HS-27A (cell line): ENCODE measurements at places on chromosomes 3 and 15.
A peak's percentile ranks its signal among the peaks of the same experiment; 100 is the strongest.

- no peak for DNase-seq
These were observed 23.1 kb downstream of the U2SURP start for GRCh38 chr3:143024351-143024960.

DNA sequence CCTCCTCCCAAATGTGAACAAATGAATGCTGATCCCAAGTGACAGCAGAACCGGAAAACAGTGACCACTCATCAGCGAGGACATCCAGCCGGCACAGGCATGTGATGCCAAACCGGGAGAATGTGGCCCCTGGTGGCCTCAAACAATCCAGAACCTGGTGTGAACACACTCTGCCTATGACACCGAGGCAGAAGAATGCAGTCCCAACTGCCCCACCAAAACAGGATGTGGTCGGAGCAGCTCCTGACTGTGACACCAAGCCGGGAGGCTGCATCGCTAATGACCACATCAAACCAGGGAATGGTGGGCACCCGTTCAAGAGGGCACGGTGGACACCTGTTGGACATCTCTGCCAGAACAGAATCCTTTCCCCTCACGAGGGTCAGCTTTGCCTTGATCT lies 15.4 kb downstream of the SCN5A start:
- peak; percentile 66 for DNase-seq

- no peak for DNase-seq
These were observed 17.6 kb upstream of the CLDN16 start for GRCh38 chr3:190370369-190370768.

GRCh38 chr3:76991165-76991564 lies 48.7 kb upstream of the ROBO2 start:
- no peak for DNase-seq

DNA sequence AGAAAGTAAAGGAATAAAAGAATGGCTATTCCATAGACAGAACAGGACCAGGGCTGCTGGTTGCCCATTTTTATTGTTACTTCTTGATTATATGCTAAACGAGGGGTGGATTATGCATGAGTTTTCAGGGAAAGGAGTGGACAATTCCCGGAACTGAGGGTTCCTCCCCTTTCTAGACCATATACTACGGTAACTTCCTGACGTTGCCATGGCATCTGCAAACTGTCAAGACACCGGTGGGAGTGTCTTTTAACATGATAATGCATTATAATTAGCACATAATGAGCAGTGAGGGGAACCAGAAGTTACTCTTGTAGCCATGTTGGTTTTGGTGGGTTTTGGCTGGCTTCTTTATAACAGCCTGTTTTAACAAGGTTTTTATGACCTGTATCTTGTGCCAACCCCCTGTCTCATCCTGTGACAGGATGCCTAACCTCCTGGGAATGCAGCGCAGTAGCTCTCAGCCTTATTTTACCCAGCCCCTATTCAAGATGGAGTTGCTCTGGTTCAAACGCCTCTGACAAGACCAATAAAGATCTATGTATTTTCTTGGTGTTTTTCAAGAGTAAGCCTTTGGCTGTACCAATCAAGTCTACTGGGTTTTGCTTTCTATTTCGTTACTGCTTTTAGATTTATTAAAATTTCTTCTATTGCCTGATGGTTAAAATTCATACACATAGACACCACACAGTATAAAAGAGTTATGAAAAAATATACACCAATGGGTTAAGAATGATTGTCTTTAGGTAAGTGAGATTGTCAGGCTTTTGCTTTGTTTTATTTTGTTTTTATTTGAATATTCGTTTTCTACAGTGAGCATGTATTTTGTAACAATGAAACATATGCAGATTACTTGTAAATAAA lies 37.4 kb upstream of the CTDSPL start:
- DNase-seq = no peak

DNA sequence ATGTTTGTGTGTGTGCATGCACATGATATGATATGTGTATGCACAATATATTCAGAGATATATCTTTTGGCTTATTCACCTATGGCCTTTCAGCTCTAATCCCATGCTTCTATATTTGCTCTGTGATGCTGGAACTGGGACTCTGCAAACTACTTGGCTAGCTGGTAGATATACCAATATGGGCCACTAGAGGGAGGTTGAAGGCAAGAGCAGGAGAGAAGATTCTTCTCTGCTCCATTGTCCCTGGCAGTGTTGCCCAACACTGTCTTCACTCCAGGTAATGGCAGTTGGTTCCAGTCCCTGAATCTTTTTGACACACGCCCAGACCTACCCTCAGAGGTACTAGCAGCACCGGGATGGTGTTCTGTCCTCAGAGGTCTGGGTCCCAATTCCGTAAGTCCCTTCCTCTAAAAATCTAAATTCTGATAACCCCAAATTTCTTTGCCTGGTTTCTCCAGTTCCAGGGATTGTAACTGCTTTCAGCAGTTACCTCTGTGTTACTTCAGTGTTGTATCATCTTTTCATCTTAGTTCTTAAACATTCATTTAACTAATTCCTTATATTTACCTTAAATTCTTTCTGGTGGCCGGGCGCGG lies 44.7 kb downstream of the GTPBP8 start:
- DNase-seq = peak; percentile 35

DNA sequence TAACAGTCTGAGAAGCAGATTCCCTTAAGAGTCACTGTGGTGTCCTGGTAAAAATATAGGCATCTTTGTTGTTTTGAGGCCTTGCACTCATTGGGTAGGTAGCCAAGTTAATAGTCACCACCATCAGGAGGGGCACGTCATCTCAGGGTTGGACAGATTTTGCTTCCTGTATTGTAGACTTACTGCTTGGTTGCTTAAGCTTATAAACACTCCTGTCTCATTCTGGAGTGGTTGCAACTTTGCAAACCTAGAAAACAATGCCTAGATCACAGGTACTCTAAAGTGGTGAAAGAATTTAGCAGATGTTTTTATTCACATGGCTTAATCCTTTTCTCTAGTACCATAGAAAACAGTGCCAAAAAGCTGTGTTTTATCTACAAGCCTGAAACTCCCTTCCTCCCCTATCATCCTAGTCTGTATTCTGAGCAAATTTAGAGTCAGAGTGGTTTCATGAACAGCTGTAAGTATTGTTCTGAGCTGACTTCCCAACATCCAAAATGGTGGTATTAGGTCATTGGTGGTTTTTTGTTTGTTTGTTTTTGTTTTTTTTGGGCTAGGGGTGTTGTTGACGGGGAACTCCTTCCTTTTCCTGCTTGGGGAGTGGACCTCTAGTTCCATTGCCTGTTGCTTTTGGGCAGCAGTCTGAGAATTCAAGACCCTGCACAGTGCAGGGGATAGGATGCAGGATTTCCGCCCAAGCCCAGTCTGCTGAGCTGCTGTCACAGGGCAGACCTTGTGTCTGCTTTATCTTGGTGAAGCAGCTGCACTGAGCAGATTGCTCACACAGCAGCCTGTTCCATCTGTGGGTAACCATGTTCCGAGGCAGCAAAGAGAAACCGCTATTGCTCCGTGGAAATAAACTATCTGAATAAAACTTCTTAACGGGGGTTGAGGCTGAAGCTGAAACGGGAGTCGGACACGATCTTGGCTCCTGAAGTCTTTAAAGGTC lies 202.0 kb downstream of the AKAP13 start:
- no peak for DNase-seq

DNA sequence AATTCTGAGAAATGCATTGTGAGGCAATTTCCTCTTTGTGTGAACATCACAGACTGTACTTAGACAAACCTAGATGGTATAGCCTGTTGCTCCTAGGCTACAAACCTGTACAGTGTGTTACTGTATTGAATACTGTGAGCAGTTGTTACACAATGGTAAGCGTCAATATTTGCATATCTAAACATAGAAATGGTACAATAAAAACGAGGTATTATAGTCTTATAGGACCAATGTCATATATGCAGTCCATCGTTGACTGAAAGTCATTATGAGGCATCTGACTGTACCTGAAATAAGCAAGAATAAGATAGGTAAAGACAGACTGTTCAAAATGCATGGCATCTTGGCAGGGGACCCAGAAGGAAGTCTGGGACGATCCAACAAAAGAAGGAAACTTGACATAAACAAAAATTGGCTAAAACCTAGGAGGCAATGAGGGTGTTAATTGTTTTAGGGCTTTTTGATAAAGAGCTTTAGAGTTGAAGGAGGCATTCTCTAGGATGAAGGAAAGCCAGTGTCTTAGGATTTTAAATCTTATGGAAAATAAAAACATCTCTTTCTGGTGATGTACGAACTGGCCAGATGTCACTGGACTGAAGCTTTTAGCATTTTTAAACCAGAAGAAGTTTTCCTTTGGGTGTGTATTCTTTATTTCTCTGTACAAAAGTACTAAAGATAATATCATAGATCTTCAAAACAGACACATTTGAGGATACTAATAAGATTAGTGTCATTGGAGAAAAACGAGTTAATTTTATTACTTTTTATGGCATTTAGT lies 9.2 kb upstream of the SPRED1 start:
- DNase-seq = no peak

GRCh38 chr15:61182946-61183345 lies 46.2 kb downstream of the RORA start:
- DNase-seq = no peak

- DNase-seq = no peak
These were observed at the start of gene C15orf62 for GRCh38 chr15:40769274-40770146. C15orf62 (plus strand) TSS chr15:40769980; CDS start chr15:40770496, 516 bp downstream.

- no peak for DNase-seq
These were observed 94.5 kb downstream of the LARS2 start for GRCh38 chr3:45482829-45483228.

GRCh38 chr15:70142072-70142321 lies 44.3 kb upstream of the TLE3 start:
- no peak for DNase-seq

- no peak for DNase-seq
These were observed 24.4 kb upstream of the SLC24A5 start for GRCh38 chr15:48096355-48096786.

- no peak for DNase-seq
These were observed 138.4 kb downstream of the MEIS2 start for GRCh38 chr15:36961956-36962355.

DNA sequence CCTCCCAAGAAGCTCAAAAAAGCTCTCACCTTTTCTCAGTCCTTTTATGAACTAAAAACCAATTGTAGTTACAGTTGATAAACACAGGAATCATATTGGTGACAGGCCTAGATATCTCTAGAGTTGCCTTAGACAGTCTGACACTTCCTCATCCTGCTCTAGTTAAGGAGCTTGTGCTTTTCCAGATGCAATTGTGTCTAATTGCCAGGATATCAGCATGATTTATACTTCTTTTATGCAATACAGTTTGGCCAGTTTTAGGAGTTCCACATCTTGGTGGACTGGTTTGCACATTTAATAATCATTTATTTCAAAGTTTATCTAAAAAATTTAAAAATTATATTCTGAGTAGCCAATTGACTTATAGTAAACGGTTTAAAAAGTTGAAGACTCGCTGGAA lies 95.7 kb downstream of the DUT start:
- DNase-seq = no peak

- DNase-seq = no peak
These were observed 81.7 kb upstream of the UMPS start for GRCh38 chr3:124648551-124648950.

- DNase-seq = no peak
These were observed 96.9 kb downstream of the ZPLD1 start for GRCh38 chr3:102531686-102532085.

DNA sequence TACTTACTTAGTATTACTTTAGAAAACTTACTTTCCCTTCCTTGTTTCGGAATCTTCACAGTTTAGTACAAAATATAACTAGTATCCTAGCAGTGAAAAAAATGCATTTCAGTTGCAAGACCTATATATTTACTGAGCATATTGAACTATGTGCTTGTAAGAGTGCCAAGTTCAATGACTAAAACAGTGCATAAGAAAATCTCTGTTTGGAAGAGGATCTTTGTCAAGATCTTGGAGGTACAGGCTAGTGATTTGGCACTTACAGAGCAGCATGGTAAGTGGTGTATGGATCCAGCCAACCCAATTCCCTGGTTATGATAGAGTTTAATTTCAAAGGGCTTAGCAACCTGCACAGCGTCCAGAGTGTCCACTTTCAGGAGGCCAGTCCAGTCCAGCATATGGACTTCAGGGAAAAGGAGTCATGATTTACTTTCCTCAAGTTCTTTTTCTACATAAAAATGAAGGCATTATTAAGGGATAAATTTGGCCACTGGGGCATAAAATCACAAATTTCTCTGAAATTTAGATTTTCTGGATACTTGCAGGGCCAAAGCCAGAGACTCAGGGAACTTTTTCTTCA lies 625.8 kb upstream of the BCHE start:
- DNase-seq = no peak

DNA sequence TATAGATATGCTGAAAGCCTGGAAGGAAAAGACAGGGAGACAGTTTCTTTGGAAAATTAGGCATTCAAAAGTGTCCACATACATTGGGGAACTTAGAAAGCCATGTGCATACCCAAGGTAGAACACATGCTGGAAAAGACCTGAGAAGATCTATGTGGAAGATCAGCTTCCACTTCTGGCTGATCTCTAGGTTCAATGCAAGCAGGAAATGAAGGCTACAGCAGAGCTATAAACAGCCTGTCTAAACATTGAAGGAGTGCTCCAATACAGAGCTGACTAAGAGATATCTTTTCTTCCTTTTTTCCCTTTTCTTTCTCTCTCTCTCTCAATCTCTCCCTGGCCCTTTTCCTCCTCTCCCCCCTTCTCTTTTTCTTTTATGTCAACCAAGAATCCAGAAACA lies 73.6 kb upstream of the TCF12 start:
- no peak for DNase-seq

DNA sequence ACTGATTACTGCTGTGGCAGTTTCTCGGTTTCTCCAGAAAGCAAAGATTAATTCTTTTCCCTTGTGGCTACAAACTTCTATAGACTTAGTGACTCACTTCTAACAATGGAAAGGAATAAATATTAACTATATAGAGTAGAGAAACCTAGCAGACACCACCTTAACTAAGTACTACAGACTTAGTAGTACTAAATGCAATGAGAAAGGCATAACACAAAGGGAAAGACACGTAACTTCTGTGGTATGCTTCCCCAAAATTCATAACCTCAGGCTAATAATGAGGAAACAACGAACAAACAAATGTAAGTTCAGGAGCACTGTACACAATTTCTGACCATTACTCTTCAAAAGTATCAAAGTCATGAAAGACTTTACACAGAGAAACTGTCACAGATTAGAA lies 31.2 kb downstream of the ATG3 start:
- no peak for DNase-seq

DNA sequence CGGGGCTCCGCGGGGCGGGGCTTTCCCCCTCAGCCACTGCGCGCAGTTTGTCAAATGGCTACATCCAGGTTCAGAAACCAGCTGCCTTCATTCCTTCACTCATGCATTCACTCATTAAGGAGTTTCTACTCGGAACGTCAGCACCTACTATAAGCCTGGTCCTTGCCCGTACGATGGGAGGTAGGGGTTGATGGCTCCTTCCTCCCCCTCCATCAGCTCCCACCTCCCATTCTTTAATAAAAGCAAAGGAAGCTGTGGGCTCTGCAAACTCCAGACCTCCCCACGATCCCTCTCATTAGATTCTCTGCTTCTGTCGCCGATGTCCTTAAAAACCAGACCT lies 267 bp upstream of the CFAP92 start:
- no peak for DNase-seq
